ENCODE measurements at places on chromosomes 16 and 17.
A peak's percentile ranks its signal among the peaks of the same experiment; 100 is the strongest.

- DNase-seq, result no peak
Observed at GRCh38 chr16:81018496-81018895, 11.5 kb downstream of the CENPN start.

DNA sequence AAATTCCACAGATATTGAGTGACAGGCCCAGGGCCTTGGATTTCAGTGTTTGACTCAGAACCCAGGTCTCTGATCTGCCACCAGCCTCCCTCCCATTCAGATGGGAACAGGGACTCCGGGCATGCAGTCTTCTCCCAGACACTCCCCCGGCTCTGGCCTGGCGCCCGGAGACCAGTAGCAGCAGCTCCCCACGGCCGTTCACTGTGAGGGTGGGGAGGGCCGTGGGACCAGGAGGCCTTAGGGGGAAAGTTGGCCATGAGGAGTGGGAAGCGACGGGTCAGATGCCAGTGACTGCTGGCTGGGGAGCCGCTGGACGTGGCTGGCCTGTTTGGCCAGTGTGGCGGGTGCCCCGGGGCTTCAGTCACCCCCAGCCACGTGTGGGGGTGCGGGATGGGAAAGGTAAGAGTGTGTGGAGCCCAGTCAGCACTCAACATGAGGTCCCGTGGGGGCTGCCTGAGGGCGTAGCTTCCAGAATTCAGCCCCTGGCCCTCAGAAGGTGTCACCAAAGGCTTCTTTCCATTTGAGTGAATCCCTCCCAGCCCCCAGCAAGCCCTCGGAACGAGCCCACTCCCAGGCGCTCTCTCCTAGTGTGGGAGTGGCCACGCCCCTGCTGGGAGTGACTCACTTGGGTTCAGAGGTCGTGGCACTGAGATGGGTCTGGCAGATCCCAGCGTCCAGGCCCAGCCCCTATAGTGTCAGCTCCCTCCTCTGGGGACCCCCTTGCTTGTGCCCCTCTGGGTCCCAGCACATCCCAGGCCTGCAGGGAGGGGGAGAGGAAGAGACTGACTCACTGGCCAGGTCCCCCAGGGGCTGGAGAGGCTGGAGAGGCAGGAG is 309.4 kb downstream of the SEC14L1 start:
- DNase-seq, result peak; percentile 91

- no peak for DNase-seq
Observed at GRCh38 chr17:41932816-41933389, 2.5 kb downstream of the ODAD4 start.

DNA sequence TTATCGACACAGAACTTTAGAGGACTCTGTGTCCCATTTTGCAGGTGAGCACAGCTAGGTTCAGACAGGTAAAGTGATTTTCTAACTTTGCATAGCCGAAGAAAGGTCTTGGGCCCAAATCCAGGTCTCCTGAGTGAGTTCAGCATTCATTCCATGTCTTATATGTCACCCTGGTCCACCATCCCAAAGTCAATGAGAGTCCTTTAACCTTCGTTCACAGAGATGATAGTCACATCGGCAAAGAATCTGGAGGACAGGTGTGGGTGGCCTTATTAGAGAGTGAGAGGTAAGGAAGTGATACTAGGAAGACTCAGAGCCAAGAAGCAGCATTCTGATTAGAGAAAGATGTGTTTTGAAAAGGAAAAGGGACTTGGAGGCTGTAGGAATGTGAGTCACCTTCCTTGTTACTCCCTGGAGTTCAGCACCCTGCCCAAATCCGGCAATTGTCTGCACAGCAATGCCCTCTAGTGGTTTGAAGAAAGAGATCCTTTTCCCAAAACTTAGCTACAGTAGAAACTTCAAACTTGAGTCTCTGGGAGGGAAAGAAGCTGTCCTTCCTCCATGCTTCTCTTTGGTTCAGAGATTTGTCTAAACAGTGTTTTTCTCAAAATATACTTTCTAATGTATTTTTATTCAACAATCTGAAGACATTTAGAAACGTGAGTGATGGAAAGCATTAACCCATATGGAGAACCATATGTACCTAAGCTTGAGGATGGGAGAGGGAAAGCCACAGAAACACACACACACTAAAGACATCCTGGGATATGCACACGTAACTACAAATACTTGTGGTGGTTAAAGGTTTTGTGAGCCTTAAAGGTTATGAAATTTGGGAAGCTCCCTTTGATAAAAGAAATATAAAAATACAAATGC is 96.4 kb upstream of the SHISA6 start:
- no peak for DNase-seq

DNA sequence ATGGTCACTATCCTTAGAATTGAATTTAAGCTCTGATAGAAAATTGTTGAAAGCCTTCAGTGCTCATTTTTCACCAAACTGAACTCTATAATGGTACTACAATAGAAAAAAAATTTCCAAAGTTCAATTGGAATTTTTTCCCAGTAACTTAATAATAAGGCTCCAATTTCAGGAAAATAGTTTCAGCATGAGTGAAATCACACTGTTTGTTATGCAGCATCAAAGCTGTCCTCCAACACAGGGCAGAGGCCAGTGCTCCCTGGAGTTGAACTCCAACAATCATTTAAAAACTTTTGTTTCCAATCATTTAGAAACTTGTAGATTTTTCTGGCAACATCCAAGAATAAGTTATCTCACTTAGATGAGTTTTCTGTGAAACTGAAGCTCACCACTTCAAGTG is 103.1 kb upstream of the HSBP1 start:
- DNase-seq, result no peak

DNA sequence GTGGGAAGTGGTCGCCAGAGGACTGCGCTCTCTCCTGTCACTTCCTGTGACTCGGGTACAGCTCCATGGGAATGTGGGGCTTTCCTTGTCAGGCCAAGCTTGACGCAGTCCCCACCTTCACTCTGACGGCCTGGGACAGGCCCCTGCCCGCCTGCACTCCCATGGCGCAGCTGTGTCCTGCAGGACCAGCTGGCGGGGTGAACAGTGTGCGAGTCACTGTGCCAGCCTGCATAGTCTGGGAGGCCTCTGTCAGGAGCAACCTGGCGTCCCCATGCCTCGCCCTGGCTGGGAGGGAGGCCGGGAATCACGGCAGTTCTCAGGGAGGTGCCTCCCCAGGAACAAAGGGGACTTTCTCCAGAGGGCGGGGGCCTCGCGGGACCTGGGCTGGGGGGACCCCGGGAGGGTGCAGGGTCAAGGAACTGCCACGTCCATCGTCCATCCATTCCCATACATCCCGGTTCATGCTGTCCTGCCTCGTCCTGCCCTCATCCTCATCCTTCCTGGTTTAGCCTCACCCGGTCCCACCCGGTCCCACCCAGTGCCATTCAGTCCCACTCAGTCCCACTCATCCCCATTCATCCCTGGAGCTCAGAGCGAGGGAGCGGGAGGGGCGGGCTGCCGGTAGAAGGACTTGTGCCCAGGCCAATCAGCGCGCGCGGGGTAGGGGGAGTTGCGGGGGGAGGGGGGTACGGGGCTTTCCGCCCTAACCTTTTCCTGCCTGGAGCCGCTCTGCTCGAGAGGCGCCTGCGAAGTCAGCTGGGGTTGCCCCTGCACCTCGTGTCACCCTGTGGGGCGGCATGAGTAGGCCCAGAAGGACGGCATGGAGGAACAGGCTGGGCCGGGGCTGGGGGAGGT is 13.4 kb downstream of the FLYWCH1 start:
- DNase-seq, result no peak

GRCh38 chr16:27721531-27722181 is 171.7 kb downstream of the KATNIP start:
- DNase-seq, result peak; percentile 82

DNA sequence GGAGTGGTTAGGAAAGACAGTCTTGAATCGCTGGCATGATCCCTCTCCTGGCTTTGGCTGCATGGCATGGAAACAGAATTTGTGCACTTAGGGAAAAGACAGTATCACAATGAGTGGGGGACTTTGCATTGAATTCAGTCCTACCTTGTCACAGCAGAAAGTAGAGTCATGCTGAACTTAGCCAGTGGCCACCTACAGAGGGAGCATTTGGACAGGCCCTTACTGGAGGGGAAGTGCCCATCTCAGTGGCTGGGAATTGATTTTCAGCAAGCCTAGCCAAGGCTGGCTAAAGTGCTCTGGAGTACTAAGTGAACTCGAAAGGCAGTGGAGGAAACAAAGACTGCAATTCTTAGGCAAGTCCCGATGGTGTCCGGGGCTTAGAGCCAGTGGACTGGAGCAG is 364.3 kb upstream of the TOM1L1 start:
- no peak for DNase-seq

GRCh38 chr16:72850853-72851252 is 197.1 kb downstream of the ZFHX3 start:
- no peak for DNase-seq

DNA sequence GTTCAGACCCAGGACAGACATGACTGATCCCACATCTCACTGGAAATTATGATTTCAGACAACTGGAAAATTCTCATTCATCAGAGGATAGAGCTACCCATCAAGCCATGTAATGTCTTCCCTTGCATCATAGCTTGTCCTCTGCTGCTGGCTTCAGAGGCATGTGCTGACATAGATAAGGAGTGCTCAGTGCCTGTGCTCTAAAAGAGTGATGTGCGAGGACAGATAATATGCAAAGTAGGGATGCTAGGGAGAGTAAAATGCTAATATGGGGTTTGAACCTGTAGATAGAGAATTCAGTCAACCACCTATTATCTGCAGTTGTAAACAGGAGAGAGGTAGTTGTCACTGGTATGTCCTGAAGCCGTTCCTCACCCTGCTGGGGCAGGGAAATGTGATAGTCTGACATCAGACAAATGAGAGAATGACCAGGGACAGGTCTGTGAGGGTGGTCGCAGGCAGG is 349.7 kb upstream of the CCL2 start:
- DNase-seq, result no peak

GRCh38 chr16:54936979-54937670 is 6.5 kb downstream of the IRX5 start:
- DNase-seq, result peak; percentile 68

DNA sequence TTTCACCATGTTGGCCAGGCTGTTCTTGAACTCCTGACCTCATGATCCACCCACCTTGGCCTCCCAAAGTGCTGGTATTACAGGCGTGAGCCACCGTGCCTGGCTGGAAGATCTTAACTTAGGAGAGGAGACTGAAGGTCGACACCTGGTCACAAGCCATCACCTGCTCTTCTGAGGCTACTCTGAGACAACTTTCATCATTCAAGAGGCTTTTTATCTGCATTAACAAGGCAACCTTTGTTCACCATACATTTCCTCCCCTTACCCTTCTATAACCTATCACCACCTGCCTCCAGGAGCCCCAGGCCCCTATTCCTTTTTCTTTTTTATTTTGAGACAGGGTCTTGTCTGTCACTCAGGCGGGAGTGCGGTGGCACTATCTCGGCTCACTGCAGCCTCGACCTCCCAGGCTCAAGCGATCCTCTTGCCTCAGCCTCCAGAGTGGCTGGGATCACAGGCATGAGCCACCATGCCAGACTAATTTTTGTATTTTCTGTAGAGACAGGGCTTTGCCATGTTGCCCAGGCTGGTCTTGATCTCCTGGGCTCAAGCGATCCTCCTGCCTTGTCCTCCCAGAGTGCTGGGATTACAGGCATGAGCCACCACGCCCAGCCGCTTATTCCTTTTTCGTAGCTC is 6.2 kb downstream of the LITAF start:
- DNase-seq, result no peak

DNA sequence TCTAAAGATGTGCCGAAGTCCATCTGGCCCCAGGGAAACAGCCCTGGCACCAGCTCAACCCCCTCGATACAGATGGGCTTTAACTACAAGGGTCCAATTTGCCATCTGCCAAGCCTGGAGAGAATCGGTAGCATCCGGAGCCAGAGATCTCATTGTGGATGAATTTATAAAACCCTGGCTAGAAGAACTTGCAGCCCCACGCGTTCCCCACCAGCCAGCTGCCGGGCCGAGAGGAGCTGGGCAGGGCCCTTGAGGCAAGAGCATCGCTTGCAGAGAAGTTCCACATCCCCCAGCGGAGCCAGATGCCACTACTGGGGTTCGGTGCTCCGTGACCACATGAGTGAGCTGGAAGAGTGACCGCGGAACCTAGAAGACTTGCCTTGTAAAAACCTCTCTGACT is 65.3 kb upstream of the NOL11 start:
- DNase-seq, result no peak

DNA sequence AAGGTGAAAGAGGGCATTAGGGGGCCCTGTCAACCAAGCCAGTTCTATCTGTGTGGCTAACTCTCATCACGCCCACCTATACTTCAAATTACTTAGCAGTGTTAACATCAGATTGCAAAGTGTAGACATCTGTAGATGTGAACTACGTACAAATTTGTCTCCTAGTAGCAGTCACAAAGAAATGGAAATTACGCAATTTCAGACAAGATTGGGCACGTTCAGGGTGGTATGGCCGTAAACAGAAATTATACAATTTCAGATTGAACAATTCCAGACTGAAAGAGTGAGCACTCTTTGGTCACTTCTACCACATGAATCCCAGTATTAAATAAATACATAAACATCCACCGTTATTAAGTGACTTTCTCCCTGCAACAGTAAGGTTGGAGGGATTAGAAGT is 592.7 kb upstream of the PSMD7 start:
- no peak for DNase-seq

DNA sequence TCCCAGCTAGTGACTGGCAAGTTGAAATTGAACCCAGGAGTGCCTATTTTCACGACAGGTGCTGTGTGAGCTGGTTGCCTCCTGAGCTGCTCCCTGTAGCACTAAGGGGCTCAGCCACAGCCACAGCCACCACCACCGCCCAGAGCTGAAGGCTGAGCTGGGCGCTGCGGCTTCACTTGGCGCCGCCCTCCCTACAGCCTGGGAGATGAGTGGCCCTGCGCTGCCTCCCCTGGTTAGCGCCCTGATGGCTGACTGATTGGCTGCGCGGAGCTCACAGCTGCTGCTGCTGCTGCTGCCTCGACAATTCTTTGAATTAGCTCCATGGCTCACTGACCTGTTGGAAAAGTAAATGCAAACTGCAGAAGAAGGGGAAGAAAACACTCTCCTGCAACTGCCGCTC is 91.8 kb upstream of the TMEM132E start:
- DNase-seq, result no peak

DNA sequence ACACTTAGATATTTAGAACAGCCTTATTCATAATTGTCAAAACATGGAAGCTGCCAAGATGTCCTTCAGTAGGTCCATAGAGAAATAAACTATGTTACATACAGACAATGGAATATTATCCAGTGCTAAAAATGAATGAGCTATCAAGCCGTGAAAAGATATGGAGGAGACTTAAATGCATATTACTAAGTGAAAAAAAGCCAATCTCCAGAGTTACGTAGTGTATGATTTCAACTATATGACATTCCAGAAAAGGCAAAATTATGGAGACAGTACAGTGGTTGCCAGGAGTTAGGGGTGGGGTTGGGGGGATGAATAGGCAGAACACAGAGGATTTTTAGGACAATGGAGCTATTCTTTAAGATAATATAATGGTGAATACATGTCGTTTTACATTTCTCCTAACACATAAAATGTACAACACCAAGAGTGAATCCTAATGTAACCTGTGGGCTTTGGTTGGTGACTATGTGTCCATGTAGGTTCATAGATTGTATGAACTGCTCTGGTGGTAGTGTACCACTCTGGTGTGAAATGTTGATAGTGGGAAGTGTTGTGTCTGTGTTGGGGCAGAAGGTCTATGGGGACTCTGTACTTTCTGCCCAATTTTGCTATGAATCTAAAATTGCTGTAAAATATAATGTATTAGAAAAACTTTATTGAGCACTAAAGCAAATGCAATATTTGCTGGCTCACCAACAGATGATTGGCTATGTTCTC is 122.6 kb downstream of the USP22 start:
- no peak for DNase-seq

Data from left ventricle myocardium superior (tissue), 1 donor.